ENCODE measurements at places on chromosomes 6 and 20.

DNA sequence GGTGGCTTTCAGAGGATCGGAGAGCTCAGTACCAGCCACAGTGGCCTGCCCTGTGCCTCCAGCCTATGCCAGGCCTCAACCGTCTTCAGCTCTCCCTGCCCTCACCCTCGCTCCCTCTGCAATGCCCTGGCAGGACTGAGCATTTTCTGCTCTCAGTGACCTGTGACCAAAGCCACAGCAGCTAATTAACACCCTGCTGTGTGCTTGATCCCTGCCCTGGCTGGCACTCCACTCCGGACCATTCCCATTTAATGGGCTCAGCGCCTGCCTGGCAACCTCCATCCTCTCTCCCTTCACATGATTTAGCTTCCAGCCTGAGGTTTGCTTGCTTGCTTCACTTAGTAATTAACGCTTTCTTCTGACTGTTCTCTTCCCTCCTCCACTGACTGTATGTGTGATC, 287.5 kb downstream of the LRFN2 start:
- no peak for DNase-seq

DNA sequence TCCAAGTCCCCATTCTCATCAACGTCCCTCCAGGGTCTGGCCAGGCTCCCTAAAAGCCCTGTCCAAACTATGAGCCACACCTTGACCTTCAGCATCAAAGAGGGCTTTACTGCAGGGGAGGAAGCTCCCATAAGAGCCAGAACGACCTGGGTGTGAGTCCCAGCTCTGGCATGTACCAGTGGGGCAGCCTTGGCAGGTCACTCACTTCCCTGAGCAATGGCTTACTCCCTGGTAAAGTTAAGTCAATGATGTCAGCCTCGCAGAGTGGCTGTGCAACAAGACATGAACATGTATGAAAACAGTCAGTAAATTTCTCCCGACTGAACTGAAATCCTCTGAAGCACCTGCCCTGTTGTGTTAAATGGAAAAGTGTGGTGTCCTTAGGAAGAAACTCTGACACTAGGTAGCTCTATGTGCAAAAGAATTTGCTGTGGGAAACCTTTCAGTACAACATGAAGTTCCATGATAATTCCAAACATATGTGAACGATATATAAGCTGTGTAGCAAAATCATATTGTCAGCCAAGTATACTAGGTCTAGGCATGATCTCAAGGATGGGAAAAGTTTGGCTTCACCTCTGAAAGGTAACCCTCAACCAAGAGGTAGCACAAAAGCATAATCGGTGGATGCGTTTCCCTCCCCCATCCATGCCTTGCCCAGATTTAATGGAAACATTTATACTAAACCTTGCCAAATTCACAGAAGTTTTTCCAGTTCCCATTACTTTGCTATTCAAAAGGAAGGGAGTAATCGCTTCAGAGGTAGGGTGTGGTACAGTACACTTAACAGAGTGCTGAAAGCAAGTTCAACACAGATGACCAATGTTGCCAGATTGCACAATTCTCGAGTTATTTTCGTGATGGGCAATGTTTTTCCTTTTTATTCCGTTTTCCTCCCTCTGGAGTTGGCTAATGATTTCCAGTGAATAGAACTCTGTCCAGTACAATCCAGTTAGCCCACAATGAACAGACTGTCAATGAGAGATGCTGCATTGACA, 49.0 kb upstream of the RANBP9 start:
- no peak for DNase-seq

- no peak for DNase-seq
Measured at GRCh38 chr6:113744861-113745260, 112.3 kb upstream of the MARCKS start.

DNA sequence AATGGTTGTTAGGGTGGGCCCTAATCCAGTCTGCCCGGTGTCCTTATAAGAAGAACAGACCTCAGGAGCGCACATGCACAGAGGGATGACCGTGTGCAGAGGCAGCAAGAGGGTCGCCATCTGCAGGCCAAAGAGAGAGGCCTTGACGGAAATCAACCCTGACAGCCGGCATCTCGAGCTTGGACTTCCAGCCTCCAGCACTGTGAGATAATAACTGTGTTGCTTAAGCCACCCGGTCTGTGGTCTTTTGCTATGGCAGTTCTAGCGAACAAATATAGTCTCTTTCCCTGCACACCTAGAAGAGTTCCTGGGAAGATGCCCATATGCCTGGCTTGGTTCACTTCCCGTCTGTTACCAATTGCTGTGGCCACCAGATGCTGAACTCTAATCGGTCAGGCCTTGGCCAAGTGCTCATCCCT, 35.3 kb upstream of the PTGIS start:
- DNase-seq, result no peak

- DNase-seq, result no peak
Measured at GRCh38 chr6:118630067-118630466, 21.3 kb downstream of the CEP85L start.

- DNase-seq, result no peak
Measured at GRCh38 chr20:17626217-17627007, 55.6 kb downstream of the RRBP1 start.

DNA sequence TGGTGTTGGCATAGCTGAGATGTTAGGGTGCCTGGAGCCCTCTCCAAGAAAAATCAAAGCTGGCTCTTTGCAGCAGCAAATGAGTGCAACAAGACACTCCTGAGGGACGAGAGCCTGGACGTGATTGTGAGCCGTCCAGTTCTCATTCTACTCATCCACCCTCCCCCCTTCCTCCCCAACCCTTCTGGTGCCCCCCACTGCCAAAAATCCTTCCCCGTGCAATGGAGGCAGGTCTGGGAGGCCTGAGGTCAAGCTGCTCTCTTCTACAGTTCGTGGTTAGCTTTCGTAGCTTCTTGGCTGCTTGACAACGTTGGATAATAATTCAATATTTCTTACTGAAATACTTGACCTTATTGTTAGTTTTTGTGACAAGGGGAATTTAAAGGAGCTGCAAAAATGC, 185.3 kb upstream of the SUPT3H start:
- DNase-seq, result no peak

- no peak for DNase-seq
Measured at GRCh38 chr6:75272145-75272840, 12.3 kb downstream of the TMEM30A start.

GRCh38 chr6:120354452-120355098, 979.7 kb downstream of the TBC1D32 start:
- DNase-seq, result no peak

DNA sequence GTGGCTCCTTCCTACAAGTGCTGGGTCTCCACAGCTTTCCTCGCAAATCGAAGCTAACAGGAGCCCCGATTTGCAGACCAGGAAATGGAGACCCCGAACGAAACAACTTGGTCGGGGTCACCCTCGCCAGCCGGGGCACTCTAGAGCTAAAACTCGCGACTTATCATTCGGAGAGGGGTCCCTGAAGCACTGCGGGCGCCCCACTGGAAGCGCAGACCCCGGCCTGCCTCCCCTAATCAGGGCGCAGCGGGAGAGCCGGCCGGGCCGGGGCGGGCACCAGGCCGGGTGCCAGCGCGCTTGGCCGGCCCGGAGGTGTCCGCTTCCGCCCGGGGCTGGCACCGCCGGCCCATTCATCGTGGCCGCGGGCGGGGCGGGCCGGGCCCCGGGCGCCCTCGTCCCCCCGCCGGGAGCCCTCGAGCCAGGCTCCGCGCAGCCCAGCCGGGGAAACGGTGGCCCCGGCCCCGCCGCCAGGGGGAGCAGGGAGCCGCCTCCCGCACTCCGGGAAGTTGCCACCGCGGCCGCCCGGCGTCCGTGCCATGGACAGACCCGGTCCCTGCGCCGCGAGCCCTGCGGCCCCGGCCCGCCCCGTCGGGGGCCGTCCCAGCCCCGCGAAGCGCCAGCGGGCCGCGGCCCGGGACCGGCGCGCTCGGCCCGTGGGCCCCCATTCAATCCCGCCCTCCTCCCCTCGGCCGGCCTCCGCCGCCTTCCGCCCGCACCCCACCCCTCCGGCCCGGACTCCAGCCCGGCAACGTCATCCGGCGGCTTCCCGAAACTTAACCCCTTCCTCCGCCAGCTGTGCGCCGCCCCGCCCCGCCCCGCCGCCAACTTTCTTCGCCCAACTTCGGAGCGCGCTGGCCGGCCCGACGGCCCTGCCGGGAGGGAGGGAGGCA, 961 bp downstream of the RRBP1 start:
- peak; percentile 64 for DNase-seq

- DNase-seq, result no peak
Measured at GRCh38 chr6:170190046-170190445, 100.8 kb downstream of the DLL1 start.

- no peak for DNase-seq
Measured at GRCh38 chr20:2005359-2005758, 11.5 kb upstream of the PDYN start.

DNA sequence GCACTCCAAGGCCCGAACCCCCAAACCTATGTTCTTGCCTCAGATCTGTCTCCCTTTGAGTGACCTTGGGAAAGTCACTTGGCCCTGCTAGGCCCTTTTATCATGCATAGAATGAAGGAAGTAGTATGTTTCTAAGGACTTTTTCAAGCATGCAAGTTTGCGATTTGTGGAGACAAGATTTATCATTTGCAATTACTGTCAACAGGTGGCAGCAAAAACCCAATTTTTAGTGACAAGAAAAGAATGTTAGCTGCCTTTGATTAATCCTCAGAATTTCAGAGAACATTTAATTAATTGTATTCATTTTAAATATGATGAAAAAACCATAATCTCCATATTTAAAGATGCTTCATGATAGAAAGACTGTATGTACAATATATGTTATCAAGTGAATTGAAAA, 28.3 kb upstream of the PREP start:
- DNase-seq, result peak; percentile 32

DNA sequence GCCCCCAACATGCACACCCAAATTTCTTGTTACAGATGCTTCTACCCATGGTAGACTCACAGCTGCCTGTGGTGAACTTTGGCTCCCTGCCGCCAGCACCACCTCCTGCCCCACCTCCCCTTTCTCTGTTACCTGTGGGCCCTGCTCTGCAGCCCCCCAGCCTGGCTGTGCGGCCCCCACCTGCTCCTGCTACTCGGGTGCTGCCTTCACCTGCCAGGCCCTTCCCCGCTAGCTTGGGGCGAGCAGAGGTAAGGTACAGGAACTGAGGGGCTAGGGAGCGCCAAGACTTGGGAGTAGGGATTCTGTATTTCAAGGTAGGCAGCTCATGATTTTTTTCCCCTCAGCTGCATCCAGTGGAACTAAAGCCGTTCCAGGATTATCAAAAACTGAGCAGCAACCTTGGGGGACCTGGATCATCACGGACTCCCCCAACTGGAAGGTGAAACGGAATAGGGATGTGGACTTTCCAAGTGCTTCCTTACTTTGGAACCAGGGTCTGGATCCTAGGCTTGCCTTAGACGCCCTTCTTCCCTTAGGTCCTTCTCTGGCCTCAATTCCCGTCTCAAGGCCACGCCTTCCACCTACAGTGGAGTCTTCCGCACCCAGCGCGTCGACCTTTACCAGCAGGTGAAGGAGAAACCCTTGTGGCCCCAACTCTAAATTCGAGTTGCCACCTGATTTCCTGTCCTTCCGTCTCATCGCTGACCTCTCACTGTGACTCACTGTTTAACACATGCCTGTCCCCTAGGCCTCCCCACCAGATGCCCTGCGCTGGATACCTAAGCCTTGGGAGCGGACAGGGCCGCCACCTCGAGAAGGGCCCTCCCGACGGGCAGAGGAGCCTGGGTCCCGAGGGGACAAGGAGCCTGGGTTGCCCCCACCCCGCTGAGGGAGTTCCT, 15.5 kb downstream of the BAG6 start:
- no peak for DNase-seq

DNA sequence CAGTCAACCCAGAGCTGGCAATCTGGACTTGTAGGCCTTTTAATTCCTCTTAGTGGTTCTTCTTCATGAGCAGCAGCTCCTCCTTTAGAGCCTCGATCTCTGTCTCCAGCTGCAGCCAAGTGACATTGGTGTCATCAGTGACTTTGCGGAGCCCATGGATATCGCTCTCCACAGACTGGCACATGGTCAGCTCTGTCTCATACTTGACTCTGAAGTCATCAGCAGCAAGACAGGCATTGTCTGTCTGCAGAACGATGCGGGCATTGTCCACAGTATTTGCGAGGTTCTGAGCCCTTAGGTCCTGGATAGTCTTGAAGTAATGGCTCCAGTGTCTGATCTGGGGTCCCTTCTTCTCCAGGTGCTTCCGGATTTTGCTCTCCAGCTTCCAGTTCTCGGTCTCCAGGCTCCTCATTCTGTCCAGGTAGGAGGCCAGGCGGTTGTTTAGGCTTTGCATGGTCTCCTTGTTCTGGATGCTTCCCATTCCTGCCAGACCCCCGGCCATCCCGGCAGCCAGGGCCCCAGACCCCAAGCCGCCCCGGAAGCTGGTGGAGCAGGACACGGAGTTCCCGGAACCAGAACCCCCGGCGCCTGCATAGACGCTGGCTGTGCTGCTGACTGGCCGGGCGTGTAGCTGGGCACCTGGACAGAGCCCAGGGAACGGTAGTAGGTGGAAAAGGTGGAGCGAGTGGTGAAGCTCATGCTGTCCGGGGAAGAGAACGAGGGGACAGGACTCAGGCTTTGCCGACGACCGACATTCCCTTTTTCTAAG, 15.1 kb downstream of the RFPL4B start:
- DNase-seq, result no peak

DNA sequence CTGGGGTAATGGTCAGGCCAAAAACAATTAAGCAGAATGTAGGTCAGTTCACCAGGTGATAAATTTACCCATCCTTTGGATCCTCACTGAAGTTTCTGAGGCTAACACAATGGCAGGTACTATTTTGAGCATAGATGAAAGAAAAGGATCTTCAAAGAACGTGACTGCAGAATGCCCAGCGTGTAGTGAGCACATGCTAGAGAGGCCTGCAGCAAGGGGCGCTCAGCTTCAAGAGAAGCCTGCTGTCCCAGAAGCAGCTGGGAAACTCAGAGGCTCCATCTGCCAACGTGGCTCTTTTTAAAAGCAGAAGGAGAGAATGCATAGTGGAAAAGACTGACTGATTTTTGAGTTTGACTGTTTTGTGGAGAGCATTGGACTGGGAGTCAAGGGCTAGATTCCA, 57.4 kb downstream of the CD83 start:
- no peak for DNase-seq

- no peak for DNase-seq
Measured at GRCh38 chr6:73487473-73487872, 25.9 kb downstream of the MTO1 start.

DNA sequence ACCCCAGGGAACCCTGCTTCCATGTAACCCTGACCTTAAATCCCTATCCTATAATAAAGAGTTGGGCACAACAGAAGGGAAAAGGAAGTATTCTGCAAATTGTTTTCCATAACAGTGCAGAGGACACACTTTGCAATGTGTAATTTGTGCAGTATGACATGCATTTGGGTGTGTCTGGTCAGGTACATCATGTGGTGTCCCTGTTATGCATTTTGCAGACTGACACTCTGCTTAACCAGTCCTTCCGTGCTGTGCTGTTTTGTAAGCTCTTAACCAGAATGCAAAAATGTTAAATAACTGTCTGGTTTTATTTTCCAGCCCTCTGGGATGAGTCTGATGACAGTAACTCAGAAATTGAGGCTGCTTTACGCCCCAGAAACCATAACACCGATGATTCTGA, 57.0 kb upstream of the XRN2 start:
- no peak for DNase-seq

- DNase-seq, result no peak
Measured at GRCh38 chr6:128337619-128338018, 182.8 kb downstream of the PTPRK start.

DNA sequence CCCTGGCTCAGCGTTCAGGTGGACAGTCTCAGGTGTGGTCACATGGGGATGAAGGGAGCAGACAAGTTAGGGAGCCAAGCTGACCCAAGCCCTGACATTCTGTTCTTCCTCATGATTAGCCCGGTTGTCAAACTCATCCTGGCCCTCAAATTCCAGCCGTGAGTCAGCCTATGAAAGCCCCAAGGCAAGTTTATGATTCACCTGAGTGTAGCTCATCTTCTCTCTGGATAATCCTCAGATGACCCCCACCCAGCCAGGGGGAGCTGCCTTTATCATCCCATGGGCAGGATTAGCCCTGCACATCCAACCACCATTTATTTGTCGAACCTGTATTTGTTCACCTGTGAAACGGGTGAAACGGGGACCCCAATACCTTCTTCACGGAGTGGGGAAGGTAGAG, 161.9 kb downstream of the DHX35 start:
- no peak for DNase-seq
